Ovary (tissue), 10 donors: ENCODE measurements at places on chromosomes 12 and 14. TPM values are rescaled to one million over a fixed set of nuclear protein-coding genes. Genes with fewer than 3 reads are reported as not detected.

DNA sequence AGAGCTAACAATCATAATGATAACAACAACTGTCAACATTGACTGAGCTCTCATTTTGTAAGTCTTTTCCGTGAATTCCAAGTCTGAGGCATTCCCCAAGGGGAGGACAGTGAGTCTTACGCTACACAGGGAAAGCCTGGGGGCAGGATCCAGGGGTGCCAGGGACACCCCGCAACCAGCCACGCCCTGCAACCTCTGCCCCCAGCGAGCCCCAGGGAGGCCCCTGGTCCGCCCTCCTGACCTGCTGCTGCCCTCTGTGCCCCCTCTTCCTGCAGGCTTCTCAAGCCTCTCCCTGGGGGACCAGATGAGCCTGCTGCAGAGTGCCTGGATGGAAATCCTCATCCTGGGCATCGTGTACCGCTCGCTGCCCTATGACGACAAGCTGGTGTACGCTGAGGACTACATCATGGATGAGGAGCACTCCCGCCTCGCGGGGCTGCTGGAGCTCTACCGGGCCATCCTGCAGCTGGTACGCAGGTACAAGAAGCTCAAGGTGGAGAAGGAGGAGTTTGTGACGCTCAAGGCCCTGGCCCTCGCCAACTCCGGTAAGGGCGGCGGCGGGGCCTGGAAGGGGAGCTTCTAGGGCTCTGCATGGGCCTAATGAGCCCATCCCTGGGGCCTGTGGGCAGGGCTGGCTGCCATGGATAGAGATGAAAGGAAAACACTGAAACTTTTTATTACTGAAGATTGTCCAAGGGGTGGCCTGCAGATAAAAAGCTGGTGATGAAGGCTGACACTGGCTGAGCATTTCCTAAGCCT is 115.4 kb downstream of the ESRRB start:
- H3K4me1 ChIP-seq = no peaks in the 10 kb centered on the region
- DNase-seq = no peak
- no peak overlapping the region for H3K27ac ChIP-seq
- no peaks in the 10 kb centered on the region for H3K36me3 ChIP-seq

DNA sequence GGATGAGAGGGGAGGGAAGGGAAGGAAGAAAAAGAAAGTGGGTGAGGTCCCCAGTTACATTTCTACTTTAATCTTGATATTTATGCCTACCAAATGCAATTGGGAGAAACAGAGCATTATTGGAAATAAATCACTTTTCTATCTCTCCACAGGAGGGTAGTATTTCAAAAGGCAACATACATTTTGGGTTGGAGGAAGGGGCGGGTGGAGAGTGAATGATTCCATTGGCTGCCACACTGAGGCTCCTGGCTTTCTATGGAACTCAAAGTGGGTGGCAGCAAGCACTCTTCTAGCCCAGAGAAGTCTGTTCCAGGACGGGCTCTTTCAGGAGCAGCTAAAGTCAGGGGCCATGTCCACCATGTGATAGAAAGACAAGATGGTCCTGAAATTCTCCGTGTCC is 441.3 kb downstream of the DAD1 start:
- no peak overlapping the region for H3K4me3 ChIP-seq
- no peak for DNase-seq
- H3K4me1 ChIP-seq = no peaks in the 10 kb centered on the region
- no peak overlapping the region for H3K27ac ChIP-seq
- H3K36me3 ChIP-seq = no peaks in the 10 kb centered on the region

The TCHP gene
- 21.5 TPM for total RNA-seq

GRCh38 chr12:79658221-79658620 is 32.5 kb downstream of the PAWR start:
- no peak overlapping the region for H3K27ac ChIP-seq
- peaks cover 8% of the 10 kb centered on the region for H3K4me1 ChIP-seq
- H3K27me3 ChIP-seq = no peaks in the 10 kb centered on the region
- H3K36me3 ChIP-seq = no peaks in the 10 kb centered on the region
- no peak for DNase-seq

- no peak overlapping the region for H3K27ac ChIP-seq
- no peaks in the 10 kb centered on the region for H3K36me3 ChIP-seq
- no peaks in the 10 kb centered on the region for H3K4me1 ChIP-seq
- DNase-seq = no peak
- no peaks in the 10 kb centered on the region for H3K27me3 ChIP-seq
Observed at GRCh38 chr14:81205639-81206038, 15.1 kb downstream of the GTF2A1 start.

DNA sequence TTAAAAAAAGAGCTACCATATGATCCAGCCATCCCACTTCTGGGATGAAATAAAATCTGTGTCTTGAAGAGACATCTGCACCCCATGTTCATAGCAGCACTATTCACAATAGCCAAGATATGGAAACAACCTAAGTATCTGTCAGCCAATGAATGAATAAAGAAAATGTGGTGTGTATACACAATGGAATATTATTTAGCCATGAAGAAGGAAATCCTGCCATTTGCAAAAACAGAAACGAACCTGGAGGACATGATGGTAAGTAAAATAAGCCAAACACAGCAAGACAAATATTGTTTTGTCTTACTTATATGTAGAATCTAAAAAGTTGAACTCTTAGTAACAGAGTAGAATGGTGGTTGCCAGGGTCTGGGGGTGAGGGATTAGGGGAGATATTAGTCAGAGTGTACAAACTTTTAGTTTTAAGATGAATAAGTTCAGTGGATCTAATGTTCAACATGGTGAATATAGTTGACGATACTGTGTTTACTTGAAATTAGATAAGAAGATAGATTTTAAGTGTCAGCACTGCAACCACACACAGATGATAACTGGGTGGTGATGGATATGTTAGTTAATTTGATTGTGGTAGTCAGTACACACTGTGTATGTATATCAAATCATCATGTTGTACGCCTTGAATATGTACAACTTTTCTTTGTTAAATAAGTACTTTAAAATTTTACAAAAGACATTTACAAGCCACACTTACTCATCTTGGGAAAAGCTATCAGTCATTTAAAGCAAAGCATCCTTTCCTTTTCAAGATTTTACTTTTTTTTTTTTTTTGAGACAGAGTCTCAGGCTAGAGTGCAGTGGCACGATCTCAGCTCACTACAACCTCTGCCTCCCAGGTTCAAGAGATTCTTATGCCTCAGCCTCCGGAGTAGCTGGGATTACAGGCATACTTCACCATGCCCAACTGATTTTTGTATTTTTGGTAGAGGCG is 89.9 kb downstream of the BICD1 start:
- H3K36me3 ChIP-seq = no peaks in the 10 kb centered on the region
- no peak overlapping the region for H3K27ac ChIP-seq
- H3K4me3 ChIP-seq = no peak overlapping the region
- no peaks in the 10 kb centered on the region for H3K27me3 ChIP-seq

The SLC38A4 gene
- total RNA-seq = 0.48 TPM

The RNU4-1 gene
- total RNA-seq = 3,570 TPM

DNA sequence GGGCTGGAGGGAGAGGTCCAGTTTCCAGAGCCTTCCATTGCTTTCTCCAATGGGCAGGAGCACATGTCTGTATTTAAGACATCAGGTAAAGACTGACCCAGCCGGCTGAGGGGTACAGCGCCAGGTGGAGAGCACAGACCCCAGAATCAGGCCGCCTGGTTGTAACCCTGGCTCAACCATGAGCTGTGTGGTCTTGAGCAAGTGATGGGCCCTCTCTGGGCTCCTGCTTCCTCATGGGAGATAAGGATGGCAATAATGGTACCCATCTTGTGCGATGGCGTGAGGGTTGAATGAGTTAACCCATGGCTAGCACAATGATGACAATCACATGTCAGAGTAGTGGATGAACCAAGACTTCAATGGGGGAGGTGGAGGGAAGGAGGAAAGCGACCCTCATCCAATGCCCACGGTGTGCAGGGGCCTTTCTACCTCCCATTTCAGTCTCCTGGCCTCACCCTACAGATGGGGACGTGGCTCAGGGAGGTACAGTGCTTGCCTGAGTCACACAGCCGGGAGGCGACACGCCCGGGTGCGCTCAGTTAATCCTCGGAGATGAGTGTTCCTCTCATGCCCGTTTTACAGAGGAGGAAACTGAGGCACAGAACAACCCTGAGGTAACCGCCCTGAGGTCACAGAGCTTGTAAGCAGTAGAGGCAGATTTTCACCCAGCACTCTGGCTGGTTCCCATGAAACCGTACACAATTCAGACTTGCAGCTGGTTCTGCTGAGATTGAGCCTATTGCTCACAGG is 163.9 kb downstream of the RBM19 start:
- no peaks in the 10 kb centered on the region for H3K36me3 ChIP-seq
- H3K27ac ChIP-seq = no peak overlapping the region
- no peaks in the 10 kb centered on the region for H3K27me3 ChIP-seq
- H3K4me1 ChIP-seq = no peaks in the 10 kb centered on the region
- H3K4me3 ChIP-seq = no peak overlapping the region
- no peak for DNase-seq

The PSMC6 gene
- 73.8 TPM for total RNA-seq

The MYF6 gene
- total RNA-seq = not detected
